Renal cortical epithelial cell (primary cell): ENCODE measurements at places on chromosomes 1 and 21. TPM values are rescaled to one million over a fixed set of nuclear protein-coding genes. Genes with fewer than 3 reads are reported as not detected.
A peak's percentile ranks its signal among the peaks of the same experiment; 100 is the strongest.

The CDK18 gene
- total RNA-seq, result 14.6 and 21.1 TPM in 2 replicates

DNA sequence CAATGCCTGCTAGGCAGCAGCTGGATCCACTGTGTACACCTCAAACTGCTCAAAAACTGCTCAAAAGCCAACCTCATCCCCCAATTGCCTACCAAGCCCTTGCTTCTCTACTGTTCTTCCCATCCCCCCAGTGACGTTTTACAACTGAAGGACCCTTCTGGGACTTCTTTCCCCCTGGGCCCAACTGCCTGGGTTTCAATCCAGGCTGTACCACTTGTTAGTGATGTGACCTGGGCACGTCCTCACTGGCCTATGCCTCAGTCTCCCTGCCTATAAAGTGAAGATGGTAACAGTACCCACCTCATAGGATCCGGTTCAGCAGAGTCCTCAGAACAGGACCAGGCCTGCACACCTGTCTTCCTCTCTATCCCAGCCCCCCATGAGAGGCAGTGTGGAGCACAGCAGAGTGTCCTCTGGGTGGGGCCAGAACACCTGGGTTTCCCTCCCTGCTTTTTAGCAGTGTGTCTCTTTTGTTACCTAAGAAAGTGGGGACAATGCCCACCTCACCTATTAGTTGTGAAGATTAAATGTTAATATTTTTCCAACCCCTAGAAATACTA lies 1.9 kb upstream of the TEKT2 start:
- no peak for DNase-seq

DNA sequence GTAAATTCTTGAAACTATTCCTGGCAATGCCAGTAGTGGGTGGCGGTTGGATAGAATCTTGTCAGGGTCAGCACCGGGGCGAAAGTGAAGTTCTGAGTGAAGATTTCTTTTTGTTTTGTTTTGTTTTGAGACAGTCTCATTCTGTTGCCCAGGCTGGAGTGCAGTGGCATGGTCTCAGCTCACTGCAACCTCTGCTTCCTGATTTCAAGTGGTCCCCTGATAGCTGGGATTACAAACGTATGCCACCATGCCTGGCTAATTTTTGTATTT lies 33.3 kb downstream of the PCNT start:
- DNase-seq, result no peak

DNA sequence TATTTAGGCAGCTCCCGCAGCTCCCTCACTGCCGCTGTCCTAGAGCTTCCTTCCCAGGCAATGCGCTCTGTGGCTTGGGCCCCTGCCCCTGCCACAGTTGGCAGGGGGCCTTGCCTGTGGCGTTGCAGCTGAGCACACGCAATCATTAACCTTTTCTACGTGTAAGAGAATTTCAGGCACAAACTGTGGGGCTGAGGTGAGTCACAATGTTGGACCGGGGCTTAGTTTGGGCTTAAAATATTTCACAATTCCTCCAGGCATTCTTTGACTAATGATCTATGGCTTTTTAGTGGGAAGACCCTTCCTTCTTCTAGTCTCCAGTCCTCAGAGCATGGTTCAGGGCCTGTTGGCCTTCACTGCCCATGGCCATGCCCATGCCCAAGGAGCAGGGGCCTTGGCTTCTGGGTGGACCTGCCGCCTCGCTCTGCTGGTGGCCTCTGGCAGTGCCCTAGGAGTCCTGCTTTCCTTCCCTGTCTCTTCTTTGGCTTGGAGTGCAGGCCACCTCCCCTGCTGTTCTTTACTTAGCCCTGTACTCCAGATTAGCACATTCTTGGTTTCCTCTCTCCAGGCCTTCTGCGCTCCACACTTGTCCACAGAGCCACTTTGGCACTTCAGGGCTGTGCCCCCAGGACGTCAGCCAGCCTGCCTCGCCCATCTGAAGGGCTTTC lies 39.2 kb downstream of the MAPKAPK2 start:
- peak; percentile 99 for DNase-seq

GRCh38 chr1:67005068-67005467 lies 48.9 kb downstream of the SLC35D1 start:
- DNase-seq, result no peak

DNA sequence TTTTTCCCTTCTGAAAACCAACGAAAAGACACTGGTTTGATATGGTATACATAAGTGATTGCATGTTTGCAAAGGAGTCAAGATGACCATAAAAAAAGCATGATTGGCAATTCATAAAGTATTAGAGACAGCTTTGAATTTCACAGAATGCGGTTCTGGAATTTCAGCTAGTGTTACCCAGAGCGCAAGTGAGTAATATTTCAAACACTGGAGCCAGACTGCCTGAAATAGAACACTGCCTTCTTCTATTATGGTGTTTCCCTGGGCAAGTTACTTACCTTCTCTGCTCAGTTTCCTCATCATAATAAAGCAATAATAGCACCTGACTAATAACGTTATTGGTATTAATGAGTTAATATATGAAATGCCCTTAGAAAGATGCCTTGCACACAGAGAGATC lies 54.7 kb downstream of the NEGR1 start:
- DNase-seq, result no peak
